Stimulated activated naive CD4-positive, alpha-beta T cell (primary cell): ENCODE measurements at places on chromosomes 3 and 15.

DNA sequence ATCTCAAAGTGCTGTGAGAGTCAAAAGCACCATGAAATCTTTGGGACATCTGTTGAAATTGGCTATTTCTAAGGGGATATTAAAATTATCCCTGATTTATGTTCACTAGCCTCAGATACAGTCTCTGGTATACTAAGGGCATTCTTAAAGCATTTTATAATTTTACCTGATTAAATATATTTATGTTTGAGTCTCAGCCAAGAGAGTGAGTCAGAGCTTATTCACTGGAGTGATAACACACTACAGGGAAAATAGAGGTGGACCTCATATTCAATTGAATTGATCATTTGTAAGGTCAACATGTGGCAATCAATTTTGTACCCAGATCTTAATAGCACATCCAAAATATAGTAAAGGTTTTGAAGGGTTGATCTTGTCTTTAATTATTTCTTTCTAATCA is 733.6 kb downstream of the EPHA3 start:
- no peak for DNase-seq

GRCh38 chr3:113676261-113676660 is 20.2 kb downstream of the USF3 start:
- DNase-seq: no peak

- DNase-seq: no peak
These were observed 12.9 kb upstream of the RASGRP1 start for GRCh38 chr15:38577424-38577987.

DNA sequence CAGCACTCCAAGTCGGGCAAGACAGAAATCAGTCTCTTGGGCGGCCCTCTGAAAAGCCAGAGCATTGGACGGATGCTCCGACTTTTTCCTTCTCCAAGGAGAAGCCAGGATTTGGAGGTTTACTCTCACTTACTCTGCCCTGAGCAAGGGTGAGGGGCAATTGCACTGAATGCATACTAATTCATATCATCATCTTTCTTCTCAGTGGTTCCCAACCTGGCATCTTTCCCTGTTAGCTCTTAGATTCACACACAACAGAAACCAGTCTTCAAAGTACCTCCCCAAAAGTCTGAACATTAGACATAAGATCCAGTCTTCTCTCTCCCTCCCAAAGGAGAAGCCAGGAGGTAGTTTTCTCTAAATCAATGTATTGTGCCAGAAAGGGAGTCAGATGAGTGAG is 219.2 kb downstream of the GREM1 start:
- no peak for DNase-seq

GRCh38 chr3:188280627-188281026 is 126.7 kb downstream of the LPP start:
- no peak for DNase-seq

GRCh38 chr3:134317106-134317947 is 56.9 kb downstream of the AMOTL2 start:
- DNase-seq: no peak

- no peak for DNase-seq
These were observed 540.5 kb downstream of the AGBL1 start for GRCh38 chr15:86620157-86620556.

DNA sequence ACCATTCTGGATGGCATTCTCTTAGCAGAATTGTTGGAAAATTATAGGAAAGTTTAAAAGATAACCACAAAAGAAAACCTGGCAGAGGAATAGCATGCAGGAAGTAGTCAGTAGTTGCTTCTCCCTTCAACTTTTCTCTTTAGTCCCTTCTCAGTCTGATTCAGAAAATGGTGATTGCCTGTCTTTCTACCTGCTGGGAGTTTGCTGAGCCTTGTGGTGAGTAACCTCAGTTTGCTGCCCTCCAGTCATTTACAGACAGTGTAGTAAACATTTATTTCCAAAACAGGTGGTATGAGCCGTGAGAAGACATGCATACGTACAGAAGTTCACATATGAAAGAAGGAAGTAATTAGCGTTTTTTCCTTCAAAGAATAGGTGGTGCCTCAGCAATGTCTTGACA is 224.7 kb upstream of the POU1F1 start:
- no peak for DNase-seq

DNA sequence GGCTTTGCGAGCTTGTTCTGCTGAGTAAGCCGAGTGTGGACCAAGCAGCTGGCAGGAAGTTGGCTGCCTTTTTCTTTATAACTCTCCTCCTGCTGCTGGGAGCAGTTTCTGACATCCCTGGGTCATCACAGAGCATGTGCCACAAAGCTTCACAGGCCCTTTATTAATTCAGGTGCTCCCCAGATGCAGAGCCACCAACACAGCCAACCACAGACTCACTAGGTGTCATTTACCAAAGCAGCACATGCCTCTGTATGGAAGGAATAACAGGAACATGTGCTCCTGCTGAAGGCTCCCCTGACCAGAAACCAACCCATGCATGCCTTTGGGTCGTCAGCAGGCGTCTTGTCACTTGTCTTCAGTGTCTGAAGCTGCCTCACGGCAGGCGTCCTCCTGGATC is 152.5 kb downstream of the ADAMTS17 start:
- no peak for DNase-seq

DNA sequence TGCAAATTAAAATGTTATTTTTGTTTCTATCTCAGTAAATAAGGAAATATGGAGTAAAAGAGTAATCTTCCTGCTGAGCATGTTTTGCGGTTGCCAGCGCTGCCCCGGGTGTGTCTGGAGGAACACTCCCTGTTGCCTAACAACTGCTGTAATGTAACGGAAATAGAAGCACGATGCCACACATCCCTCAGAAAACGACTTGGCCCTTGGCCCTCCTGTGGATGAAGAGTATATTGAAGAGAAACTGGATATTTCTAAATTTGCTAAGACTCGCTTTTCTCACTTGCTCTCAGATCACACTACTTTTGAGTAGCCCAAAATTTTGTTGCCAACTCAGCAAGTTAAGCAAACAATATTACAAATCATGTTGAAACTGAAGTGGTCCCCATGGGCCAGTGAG is 18.9 kb downstream of the CX3CR1 start:
- DNase-seq: peak; percentile 46

GRCh38 chr3:127710155-127710941 is 37.6 kb downstream of the ABTB1 start:
- no peak for DNase-seq

- DNase-seq: no peak
These were observed 19.3 kb upstream of the SNRK start for GRCh38 chr3:43266995-43267394.

DNA sequence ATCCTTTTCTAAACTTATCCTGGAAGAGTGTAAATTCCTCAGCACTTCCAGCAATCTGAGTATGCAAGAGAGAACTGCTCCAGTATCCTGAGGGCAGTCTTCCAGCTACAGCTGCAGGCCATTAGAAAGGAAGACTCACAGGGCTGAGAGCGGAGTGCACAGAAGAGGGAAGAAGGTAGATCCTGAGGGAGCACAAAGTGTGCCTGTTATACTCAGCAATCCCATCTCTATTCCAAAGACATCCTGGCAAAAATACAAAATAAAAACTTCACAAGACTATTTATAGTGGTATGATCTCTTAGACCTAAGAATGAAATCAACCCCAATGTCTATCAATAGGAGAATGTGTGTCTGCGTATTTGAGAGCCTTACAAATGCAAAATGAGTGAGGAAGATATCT is 292.0 kb downstream of the ZIC1 start:
- DNase-seq: no peak

DNA sequence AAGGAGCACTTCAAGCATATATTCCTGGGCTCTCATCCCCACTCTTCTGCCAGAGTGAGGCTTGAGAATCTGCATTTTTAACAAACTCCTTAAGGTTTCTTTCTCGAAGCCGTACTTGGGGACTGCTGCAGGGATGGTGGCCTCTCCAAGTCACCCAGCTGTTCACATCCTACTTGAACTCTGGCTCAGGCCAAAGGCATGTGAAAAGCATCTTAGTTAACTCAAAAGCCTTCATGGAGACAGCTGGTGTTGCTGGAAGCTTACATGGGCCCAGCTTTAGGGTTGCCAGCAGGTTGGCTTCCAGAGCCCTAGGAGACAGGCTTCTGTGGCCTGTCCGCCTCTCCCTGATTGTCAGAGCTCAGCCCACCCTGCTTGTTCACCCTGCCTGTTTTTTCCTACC is 139.2 kb downstream of the THSD4 start:
- DNase-seq: no peak

- no peak for DNase-seq
These were observed 215.2 kb upstream of the BCHE start for GRCh38 chr3:166052440-166052839.

- no peak for DNase-seq
These were observed 128.4 kb upstream of the IGSF10 start for GRCh38 chr3:151589311-151589710.

GRCh38 chr3:189974359-189974758 is 146.3 kb downstream of the P3H2 start:
- no peak for DNase-seq

- DNase-seq: no peak
These were observed 8.0 kb downstream of the SPTBN5 start for GRCh38 chr15:41885841-41886240.

- DNase-seq: no peak
These were observed 730.3 kb downstream of the ZNF385D start for GRCh38 chr3:21020681-21021080.

GRCh38 chr3:132879656-132880055 is 157.4 kb upstream of the NPHP3 start:
- DNase-seq: no peak

DNA sequence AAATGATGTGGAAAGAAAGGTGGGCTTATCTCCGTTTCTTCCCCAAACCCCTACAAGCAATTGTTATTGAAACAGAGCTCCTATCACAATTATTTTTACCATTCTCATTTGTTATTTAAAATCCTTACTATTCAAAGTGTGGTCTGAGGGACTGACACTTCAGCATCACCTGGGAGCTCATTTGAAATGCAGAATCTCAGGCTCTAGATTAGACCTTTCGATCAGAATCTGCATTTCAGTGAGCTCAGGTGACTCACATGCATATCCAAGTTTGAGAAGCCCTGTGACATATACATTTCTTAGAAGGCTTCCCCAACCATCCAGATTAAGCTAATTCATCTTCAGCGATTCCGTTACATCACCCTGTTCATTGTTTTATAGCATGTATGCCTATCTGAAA is 145.0 kb downstream of the KCNH8 start:
- DNase-seq: no peak

DNA sequence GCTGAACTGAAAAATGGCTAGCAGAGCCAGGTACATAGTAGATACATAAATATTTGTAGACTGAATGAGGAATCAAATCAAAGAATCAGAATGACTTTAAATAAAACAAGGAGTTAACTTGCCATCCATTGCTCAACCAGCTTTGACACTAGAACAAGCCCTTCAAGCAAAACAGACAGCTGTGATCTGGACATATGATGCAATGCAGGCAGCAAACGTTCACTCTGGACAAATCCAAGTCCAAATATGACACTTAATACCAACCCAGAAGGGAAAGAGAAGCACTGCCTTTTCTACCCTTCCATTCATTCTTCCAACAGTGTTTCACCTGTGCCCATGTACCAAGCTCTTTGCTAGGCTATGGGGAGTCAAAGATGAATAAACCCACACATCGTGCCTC is 4.5 kb downstream of the THRB start:
- no peak for DNase-seq

GRCh38 chr3:157438194-157438730 is 1.6 kb downstream of the PTX3 start:
- DNase-seq: no peak

DNA sequence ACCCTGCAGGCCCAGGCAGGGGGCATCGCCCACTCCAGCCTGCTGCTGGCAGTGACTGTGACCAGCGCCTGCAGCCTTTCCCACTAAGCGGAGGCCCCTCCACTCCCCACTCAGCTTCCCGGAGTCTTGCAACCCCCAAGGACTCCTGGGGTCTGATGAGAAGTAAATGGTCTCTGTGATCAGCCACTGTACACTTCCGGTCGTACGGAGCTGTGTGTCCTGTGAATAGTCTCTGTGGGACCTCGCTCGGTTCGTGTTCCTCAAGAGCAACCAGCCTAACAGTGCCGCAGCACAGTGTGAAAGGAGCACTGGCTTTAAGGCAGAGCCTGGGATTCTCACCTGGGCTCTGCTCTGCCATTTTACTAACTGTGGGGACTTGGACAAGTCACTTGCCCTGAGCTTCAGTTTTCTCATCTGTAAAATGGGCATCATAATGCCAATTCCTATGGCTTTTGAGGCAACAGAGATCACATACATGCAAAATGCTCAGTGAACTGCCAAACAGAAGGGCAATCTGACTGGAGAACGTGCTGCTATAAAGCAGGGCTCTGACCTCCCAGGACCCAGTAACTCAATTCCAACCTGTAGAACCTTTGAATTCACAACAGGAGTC is 26.7 kb downstream of the TMEM43 start:
- no peak for DNase-seq

GRCh38 chr3:188807006-188807405 is 364.8 kb upstream of the TPRG1 start:
- DNase-seq: no peak

- no peak for DNase-seq
These were observed 38.0 kb upstream of the ULK4 start for GRCh38 chr3:41999909-42000308.

DNA sequence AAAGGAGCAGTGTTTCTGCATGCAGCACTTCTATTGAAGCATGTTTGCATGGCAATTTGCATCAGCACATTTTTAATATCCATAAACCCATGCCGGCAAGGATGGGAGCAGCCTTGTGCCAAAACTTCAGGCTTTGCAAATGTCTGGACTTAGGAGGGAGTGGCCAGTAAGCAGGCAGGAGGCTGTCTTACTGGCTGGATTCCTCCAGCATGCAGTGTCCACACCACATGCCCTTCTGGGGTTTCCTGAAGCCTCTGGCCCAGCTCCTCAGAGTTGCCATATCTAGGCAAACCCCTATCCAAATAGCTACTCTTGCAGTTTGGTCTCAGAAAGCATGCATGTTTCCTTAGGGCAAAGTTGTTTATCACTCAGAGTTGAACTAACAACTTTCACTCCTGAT is 139.1 kb upstream of the MRPS22 start:
- no peak for DNase-seq

DNA sequence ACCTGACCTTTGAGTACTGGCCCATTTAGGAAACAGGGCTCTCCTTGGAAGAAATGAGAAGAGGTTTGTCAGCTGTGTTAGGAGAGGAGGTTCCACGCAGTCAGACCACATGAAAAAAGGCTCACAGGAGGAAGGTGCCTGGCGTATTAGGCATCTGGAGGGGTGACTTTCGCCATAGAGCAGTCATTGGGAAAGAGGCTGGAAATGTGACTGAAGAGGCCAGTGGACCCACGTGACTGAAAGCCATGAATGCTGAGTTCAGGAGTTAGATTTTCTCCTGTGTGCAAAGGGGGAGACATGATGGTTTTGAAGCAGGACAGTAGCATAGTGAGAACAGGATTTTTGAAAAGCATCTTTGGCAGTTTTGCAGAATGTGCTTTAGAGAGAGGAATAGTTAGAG is 29.7 kb upstream of the RNF7 start:
- DNase-seq: no peak

GRCh38 chr15:69450968-69451695 is 1.5 kb upstream of the RPLP1 start:
- DNase-seq: no peak
